ENCODE measurements at places on chromosomes 16 and 17. TPM values are rescaled to one million over a fixed set of nuclear protein-coding genes. Genes with fewer than 3 reads are reported as not detected.

OR3A3 gene
- not detected for total RNA-seq

GRCh38 chr17:74235911-74236371 lies 22.6 kb downstream of the TTYH2 start:
- no peak for DNase-seq
- no peak overlapping the region for H3K27ac ChIP-seq
- peaks cover under 1% of the 10 kb centered on the region for H3K4me1 ChIP-seq
- H3K36me3 ChIP-seq = no peaks in the 10 kb centered on the region
- H3K27me3 ChIP-seq = no peaks in the 10 kb centered on the region
- H3K4me3 ChIP-seq = no peak overlapping the region

DNA sequence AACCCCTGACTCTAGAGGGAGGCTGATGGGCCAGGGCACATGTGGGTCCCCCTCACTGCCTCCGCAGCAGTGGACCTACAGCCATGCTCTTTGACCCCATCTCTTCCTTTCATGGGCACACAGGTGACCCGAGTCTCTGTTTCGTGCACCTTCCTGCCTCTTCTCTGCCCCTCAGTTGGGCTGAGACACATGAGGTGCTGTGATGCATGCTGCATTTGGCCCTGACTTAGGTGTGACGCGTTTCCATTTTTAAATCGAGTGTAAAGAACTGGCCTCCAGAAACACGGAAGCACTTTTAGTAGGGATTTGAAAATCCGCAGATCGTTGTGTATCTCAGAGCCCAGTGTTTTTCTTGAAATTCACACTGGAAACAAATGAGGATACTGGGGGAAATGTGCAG lies 24.6 kb downstream of the C16orf90 start:
- H3K27me3 ChIP-seq = no peaks in the 10 kb centered on the region
- peaks cover 27% of the 10 kb centered on the region for H3K4me1 ChIP-seq
- peaks cover 13% of the 10 kb centered on the region for H3K36me3 ChIP-seq
- no peak for DNase-seq
- H3K27ac ChIP-seq = no peak overlapping the region

RNF222 gene
- 17.5 TPM for total RNA-seq

DNA sequence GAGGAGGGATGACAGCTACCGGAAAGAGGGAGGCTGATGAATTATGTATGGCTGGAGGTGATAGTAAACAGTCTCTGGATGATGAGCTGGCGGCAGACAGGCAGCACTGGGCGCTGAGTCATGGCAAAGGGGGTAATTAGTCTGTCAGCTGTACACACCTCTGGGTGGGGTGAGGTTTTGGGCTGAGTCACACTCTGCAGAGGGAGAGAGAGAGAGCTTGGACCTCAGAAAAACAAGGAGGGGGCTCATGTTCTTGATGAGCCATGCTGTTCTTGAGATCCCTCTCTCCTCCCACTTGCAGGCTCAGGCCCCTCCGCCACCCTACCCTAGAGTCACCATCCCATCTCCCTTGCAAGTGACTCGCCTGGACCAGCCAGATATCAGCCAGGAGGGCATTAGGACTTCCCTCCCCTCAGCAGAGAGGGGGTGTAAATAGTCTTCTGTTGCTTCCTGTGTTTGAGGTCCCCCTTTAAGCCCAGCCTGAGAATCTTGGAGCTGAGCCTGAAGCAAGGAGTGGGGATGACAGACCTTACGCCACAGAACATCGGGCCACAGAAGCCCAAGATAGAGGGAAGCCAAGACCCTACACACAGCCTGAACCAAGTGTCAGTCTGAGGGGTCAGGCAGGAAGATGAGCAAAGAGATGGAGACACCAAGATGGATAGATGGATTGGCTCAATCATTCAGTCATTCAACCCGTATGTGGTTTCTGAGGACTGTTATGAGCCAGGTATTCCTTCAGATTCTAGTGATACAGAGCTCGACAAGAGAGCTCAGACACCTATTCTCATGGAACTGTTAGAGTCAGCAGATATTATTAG lies 383.2 kb upstream of the CCL2 start:
- no peak overlapping the region for H3K27ac ChIP-seq
- no peak overlapping the region for H3K4me3 ChIP-seq
- DNase-seq = no peak
- H3K27me3 ChIP-seq = peaks cover 17% of the 10 kb centered on the region

DNA sequence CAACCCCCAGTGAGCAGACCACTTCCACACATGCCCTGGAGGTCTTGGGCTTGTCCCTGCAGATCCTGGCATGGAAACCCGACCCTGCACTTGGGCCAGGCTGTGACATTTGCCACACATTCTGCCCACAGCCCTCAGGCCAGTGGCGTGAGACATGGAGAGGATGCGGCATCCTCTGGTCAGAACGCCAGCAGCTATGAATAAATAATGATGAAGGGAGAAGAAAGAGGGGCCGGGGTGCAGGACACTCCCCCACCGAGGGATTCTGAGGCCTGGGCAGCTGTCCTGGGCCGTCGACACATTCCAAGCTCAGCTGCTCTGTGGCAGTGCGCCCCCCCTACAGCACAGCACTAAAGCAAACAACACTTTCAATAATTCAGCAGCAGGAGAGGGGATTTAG lies 148.8 kb downstream of the ENGASE start:
- H3K27ac ChIP-seq = no peak overlapping the region
- H3K4me1 ChIP-seq = peaks cover 15% of the 10 kb centered on the region
- no peak for DNase-seq
- H3K27me3 ChIP-seq = peaks cover 98% of the 10 kb centered on the region
- H3K4me3 ChIP-seq = no peak overlapping the region
